Activated CD4-positive, alpha-beta T cell treated with anti-CD3 and anti-CD28 coated beads, Interleukin-2, amount 50 U/mL, for 4 hours (primary cell): ENCODE measurements at places on chromosomes 1 and 21.

- DNase-seq = peak; percentile 18
Observed at GRCh38 chr1:117051224-117052064, 8.7 kb upstream of the TTF2 start.

DNA sequence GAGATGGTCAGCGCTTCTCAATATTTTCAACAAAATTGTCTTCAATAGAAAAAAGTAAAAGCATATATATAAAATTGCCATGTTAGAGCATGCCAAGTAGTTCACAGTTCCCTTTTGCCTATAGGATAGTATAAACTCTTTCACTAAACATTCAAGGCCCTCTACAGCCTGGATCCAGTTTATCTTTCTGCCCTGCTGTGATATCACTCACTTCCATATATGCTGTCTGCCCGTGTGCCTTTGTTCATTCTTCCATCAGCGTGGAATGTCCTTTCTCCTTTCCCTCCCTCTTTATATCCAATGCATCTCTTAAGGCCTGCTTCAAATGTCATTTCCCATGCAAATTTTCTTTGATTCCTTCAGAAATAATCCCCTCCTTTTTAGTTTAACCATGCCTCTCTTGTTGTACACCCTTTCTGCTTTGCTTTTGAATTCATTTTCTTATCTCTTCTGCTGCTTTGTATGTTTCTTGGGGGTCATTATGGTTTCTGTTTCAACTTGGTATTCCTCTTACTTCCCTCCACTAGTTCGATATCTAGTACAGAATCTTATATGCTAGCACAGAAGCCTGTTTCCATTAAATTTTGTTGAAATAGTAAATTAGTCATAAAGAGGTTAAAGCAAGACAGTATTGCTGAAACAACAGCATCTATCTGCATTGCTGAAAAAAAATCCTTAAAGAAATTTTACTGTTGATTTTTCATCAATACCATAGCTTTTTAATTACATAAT lies 44.7 kb downstream of the XCL2 start:
- no peak for DNase-seq

- peak; percentile 54 for DNase-seq
Observed at GRCh38 chr1:109425391-109426280, 612 bp downstream of the PSMA5 start.

DNA sequence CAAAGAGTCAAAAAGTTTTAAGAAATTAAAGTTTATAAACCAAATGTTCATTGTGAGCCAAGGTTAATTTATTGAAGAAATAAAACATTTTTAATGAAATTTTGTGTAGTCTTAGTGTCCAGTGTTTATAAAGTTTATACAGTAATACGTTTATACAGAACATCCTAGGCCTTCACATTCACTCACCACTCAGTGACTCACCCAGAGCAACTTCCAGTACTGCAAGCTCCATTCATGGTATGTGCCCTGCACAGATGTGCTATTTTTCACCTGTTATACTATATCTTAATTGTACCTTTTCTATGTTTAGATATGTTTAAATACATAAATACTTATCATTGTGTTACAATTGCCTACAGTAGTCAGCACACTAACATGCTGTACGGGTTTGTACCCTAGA lies 33.6 kb downstream of the TYW3 start:
- no peak for DNase-seq

- no peak for DNase-seq
Observed at GRCh38 chr21:28160378-28160777, 832.3 kb downstream of the LTN1 start.

DNA sequence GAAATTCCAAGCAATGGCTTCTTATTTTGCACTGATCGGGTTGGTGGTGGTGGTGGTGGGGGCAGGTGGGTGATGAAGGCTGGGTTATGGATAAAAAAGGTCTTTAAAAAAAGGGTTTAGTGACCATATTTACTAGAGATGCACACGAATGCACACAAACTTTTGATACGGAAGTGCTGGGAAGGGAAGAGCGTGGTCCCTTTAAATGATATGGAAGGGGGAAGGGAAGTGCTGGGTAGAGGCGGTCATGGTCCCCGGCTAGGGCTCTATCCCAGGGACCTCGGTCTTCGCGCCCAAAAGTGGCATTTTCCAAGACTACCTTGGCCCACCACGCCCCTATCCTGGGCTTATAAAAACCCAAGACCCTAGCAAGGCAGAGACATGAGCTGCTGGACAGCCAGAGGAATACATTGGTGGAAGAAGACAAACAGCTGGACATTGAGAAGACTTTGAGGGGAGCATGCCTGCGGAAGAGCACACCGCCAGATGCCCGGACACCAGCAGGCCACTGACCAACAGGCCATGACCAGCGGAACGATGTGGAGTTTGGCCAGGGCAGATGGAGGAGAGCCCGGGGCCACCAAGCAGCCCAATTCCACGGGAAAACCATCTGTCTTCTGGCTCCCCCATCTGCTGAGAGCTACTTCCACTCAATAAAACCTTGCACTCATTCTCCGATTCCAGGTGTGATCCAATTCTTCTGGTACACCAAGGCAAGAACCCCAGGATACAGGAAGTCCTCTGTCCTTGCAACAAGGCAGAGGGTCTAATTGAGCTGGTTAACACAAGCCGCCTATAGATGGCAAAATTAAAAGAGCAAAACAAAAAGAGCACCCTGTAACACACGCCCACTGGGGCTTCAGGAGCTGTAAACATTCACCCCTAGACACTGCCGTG lies 1720.2 kb downstream of the MRPL39 start:
- DNase-seq = no peak
